Heart left ventricle (tissue), 16 donors: ENCODE measurements at places on chromosomes 7 and 10. TPM values are rescaled to one million over a fixed set of nuclear protein-coding genes. Genes with fewer than 3 reads are reported as not detected.

GRCh38 chr7:152511736-152512135, 75.9 kb upstream of the KMT2C start:
- DNase-seq = no peak

DNA sequence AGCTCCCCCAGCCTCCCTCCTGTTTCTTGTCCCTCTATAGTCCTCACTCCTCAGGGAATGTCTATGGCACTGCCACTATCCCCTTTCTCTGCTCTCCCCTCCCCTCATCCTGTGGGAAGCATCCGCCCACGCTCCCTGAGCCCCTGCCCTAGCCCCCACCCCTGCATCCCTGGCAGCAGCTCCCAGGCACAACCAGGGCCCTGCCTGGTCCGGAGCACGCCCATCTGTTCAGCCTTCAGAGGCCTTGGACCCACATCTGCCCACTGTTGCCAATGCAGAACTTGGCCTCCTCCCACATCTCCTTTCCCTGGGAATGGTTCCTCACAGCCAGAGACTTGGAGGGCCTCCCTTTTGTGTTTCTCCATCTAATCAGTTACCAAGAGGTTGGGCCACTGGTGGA, 20.4 kb upstream of the TBRG4 start:
- no peak for DNase-seq

- DNase-seq = no peak
Measured at GRCh38 chr10:95877881-95878280, 29.9 kb upstream of the CC2D2B start.

MRLN gene
- polyA plus RNA-seq = not detected

- no peak for DNase-seq
Measured at GRCh38 chr10:43965033-43965917, 316.6 kb upstream of the ZNF32 start.

DNA sequence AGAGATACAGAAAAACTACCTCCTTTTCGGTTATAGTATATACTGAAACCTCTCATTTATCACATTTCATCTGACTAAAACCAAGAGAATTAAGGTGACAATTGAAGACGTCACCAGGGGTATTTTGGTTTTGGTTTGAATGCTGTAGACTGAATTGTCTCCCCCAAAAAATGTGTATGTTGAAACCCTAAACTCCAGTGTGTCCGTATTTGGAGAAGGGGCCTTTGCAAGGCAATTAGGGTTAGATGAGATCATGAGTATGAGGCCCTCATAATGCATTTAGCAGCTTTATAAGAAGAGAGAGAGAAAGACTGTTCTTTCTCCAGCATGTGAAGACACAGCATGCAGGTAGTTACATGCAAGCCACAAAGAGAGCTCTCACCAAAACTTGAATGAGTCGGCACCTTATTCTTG, 59.5 kb downstream of the CACNA2D1 start:
- no peak for DNase-seq

DNA sequence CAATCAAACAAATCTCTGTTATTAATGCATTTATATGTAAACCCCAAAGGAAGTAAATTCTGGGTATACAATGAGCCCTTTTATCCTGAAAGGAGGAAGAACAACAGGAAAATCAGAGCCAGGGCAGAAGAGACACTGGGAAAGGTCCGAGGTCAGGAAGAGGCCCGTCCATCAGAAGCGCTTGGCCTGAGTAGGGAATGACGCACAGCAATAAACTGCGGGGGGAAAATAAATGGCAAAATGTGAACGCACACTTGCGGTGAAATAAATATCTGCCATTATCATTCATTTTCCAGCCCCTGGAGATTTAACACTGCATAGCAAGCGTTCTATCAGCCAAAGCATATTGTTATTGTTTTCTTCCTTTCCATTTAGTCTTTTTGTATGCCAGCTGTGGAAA, 243.4 kb downstream of the COBL start:
- no peak for DNase-seq

DNA sequence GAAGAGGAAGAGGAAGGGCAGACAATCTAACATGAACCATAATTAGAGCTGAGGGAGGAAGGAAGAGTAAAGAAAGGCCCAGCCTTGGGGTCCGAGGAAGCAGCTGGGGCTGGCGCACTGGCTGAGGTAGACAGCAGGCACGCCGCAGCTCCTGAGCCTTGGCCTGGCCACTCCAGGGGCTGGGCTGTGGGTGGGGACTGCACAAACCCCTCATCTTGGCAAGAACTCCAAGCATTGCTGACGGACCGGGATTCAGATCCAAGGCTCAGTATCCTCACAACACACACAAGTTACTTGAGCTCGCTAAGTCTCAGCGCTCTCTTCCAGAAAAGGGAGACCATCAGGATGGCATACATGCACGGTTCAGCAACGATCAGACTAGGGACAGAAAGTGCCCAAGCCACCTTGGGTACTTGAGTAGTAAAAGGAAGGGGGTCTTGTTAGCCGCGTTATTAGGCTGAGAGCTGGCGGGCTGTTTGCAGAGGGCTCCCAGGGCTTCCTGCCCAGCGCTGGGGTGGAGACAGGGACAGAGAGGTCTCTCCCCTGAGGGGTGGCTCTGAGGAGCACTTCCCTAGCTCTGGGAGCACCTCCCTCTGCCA, 4.5 kb downstream of the TNS3 start:
- DNase-seq = peak; percentile 81

HECW1 gene
- polyA plus RNA-seq = not detected

PSD gene
- 0.76 TPM for polyA plus RNA-seq

CDHR1 gene
- 0.07 TPM for polyA plus RNA-seq

DNA sequence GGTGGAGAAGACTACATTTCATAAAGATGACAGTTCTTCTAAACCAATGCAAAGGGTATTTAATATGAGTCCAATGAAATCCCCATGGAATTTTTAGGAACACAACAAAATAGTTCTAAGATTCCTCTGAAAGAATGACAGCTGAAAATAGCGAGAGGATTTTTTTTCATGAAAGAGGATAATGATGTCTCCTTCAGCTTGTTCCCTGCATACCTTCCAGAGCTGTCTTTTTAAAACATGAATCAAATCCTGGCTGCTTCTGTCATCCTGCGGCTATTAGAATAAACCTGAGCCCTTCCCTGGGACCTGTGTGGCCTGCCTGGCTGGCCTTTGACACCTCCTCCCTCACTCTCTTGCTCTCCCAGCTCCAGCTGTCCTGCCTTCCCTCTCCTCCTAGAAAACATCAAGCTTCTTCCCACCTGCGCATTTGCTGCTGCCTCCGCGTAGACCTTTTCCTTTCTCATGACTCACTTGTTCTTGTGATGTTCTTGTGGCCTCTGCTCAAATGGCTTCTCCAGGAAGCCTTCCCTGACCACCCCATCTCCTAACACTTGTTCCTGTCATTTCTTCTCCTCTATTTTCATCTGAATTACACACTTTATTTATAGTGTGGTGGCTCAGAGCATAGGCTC, 57.4 kb downstream of the EEPD1 start:
- no peak for DNase-seq

DNA sequence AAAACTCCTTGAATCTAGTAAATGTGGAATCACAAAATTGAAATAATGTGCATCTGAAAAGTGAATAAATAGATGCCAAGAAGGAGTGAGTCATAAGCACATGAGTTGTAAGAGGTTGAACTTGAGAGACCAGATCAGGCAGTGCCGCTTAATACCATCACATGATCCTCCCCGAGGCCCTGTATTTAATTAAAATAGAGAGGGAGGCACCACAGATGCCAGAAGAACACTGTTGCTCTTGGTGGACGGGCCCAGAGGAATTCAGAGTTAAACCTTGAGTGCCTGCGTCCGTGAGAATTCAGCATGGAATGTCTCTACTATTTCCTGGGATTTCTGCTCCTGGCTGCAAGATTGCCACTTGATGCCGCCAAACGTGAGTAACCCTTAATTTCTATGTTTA, at the start of gene GPNMB:
Gene GPNMB, plus strand, starts transcription at position 221 of the 400 bp plus-strand sequence. Its CDS starts 83 bp downstream, at position 304.
- no peak for DNase-seq

DNA sequence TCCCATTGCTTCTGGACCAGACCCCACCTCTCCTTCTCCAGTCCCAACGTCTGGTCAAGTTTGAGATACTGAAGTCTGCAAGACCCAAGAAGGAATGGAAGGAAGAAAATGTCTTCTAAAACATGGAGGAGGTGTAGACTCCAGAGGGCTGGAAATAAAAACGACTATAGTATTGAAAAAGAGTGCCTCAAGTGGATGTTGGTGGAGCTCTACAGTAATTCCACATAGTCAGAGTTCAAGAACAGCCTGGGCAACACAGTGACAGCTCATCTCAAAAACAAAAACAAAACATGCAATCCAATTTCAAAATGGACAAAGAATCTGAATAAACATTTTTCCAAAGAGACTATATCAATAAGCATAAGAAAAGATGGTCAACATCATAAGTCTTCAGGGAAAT, 2.3 kb upstream of the PCGF6 start:
- DNase-seq = no peak

DNA sequence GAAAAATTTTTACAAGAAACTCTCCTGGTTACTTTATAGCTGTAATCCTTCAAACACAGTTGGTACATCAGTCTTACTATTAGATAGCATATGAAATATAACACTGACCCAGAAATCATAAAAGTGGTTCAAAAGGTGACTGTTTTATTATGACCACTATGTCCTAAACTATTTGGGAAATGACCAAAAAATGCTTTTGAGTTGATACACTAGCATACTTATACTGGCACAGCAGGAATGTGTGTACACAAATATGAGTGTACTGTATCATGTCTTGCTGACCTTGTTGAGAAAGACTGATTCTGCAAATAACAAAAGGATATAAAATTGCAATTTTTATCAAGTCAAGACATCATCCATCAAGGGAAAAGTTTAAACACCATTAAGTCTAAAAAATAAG, 24.3 kb downstream of the CSTF2T start:
- DNase-seq = no peak

DNA sequence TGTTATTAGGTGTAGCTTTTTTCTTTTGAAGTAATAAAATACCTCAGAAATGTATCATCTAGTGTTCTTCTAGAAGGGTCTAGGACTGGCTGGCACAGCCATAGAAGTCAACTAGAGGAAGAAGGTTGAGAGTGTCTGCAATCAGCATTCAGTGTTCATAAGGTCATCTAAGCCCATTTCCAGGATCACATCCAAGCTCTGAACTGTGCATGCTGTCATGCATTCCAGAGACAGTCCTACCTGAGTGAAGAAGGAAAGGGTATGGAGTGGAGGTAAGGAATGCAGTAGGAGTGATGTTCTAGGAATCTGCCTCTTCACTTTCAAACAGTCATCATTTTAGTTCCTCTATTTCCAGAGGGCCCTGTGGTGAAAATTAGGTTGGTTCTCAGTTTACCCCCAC, 789.7 kb downstream of the GATA3 start:
- DNase-seq = no peak

HOXA4 gene
- 0.50 TPM for polyA plus RNA-seq

DNA sequence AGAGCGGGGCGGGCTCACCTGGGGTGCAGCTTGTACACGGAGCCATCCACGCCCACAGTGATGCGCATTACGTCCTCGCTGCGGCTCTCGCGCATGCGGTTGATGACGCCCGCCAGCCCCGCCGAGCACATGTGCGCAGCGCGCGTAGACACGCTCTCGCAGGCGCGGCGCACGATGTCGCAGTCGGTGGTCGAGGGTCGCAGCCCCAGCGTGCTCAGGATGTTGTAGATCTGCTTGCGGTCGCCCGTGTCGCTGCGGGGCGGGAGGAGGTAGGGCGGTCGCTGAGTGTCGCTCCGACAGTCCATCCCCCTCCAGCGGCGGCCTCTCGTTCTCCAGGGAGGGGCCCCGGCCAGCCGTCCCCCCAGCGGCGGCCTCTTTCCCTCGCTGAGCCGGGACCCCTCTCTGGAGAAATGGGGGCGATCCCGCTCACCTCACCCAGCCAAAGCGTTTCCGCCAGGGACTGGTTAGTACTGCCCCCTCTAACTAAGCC, 4.4 kb upstream of the MYL7 start:
- no peak for DNase-seq

- no peak for DNase-seq
Measured at GRCh38 chr7:157769526-157770215, 432.9 kb downstream of the DNAJB6 start.

UTF1 gene
- not detected for polyA plus RNA-seq
